Lower lobe of right lung (tissue), 2 donors: ENCODE measurements at places on chromosomes 6 and 20. TPM values are rescaled to one million over a fixed set of nuclear protein-coding genes. Genes with fewer than 3 reads are reported as not detected.

The GRIK2 gene
- total RNA-seq = 0.62 TPM

The POU5F1 gene
- 5.0 TPM for total RNA-seq

The CDKN1A gene
- total RNA-seq = 71.0 TPM

The FOXC1 gene
- 2.3 TPM for total RNA-seq

The ABHD16B gene
- not detected for total RNA-seq

The FOXS1 gene
- 1.1 TPM for total RNA-seq

The SIRPB2 gene
- 32.2 TPM for total RNA-seq

The CCN6 gene
- total RNA-seq = not detected

- H3K27me3 ChIP-seq = no peaks in the 10 kb centered on the region
- H3K4me1 ChIP-seq = peaks cover 11% of the 10 kb centered on the region
- no peak for DNase-seq
- H3K27ac ChIP-seq = no peak overlapping the region
- no peak overlapping the region for H3K4me3 ChIP-seq
- no peaks in the 10 kb centered on the region for H3K36me3 ChIP-seq
Measured at GRCh38 chr6:104325341-104326172, 534.2 kb downstream of the HACE1 start.

- H3K4me3 ChIP-seq = no peak overlapping the region
- no peaks in the 10 kb centered on the region for H3K36me3 ChIP-seq
- H3K4me1 ChIP-seq = no peaks in the 10 kb centered on the region
- no peak overlapping the region for H3K27ac ChIP-seq
Measured at GRCh38 chr6:77245026-77245425, 218.3 kb downstream of the HTR1B start.

DNA sequence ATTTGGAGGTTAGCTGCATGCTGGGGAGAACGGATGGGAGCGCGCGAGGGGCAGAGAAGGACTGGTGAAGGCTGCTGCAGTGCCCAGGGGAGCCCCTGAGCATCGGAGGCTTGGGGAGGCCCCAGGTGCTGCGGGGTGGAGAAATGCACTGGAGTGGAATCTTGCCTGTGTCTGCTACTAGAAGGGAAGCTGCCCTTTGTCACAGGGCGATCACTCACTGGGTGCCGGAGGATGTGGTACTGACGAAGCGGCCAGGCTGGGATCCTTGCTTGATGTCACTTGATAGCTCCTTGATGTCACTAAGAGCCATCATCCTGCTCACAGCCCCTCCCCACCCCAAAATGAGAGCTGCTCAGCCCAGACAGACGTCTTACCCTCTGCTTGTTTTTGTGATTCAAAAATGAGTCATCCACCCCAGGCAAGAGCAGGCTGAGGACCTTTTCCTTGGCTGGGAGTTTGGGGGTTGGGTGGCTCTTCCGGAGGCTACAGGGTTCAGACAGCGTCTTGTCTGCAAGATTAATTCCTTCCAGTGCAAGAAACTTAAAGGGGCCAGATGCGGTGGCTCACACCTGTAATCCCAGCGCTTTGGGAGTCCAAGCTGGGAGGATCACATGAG is 62.6 kb upstream of the PMEPA1 start:
- no peak overlapping the region for H3K27ac ChIP-seq
- DNase-seq = no peak
- H3K36me3 ChIP-seq = no peaks in the 10 kb centered on the region
- H3K27me3 ChIP-seq = no peaks in the 10 kb centered on the region

DNA sequence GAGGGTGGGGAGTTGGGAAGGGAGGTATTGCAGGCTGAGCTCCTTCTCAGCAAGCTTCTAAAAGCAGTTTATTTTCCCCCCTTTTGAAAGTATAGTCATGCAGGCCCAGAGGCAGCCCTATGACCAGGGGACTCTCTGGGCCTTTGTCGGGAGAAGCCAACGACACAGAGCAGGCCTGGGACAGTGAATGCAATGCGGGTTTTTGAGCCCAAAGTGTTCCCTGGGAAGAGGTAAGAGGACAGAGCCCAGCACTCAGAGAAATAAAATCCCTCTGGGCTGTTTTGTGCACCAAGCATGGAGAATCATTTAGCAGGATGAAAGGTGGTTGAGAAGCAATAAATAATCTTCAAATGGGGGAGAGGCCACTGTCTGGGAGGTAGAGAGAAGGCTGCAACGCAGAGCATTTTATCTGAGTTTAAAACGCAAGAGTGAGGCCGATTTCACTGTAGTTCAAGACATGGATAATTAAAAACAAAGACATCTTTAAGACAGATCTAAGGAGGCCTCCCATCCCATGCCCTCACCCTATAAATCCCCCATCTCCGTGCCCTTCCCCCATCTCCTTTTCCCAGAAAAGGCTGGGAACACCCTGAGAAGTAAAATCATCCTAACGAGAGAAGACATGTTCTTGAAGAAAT is 237.5 kb downstream of the CDC5L start:
- no peaks in the 10 kb centered on the region for H3K36me3 ChIP-seq
- H3K4me3 ChIP-seq = no peak overlapping the region
- DNase-seq = no peak
- no peaks in the 10 kb centered on the region for H3K4me1 ChIP-seq
- H3K27me3 ChIP-seq = no peaks in the 10 kb centered on the region
- H3K27ac ChIP-seq = no peak overlapping the region

- peaks cover 77% of the 10 kb centered on the region for H3K27me3 ChIP-seq
- no peak overlapping the region for H3K27ac ChIP-seq
- peaks cover 19% of the 10 kb centered on the region for H3K4me1 ChIP-seq
Measured at GRCh38 chr20:46011631-46012482, 3.1 kb downstream of the MMP9 start.

GRCh38 chr6:120908767-120909166 is 425.5 kb downstream of the TBC1D32 start:
- H3K27ac ChIP-seq = no peak overlapping the region
- H3K36me3 ChIP-seq = no peaks in the 10 kb centered on the region
- H3K4me3 ChIP-seq = no peak overlapping the region
- no peaks in the 10 kb centered on the region for H3K27me3 ChIP-seq
- no peak for DNase-seq

DNA sequence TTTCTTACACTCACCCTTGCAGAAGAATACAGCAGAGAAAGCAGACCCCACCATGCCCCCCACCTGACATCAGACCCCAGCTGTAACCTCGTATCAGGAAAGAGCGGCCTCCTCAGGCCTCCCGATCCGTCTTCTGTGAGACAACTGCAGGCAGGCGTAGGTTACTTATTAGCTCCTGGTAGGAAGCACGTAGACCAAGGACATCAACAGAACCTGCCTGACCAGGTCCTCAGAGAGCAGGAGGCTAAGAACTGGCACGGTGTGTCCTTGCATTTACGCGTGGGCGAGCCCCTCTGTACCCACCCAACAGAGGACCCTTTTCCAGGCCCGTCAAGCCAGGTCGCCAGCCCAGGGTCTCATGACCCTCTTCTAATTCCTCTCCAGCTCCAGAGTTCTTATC is 51.0 kb downstream of the ABHD12 start:
- peaks cover 8% of the 10 kb centered on the region for H3K4me1 ChIP-seq
- no peak overlapping the region for H3K27ac ChIP-seq
- H3K36me3 ChIP-seq = peaks cover 8% of the 10 kb centered on the region
- DNase-seq = no peak
- no peaks in the 10 kb centered on the region for H3K27me3 ChIP-seq
- no peak overlapping the region for H3K4me3 ChIP-seq

- no peak for DNase-seq
- no peaks in the 10 kb centered on the region for H3K27me3 ChIP-seq
- H3K4me3 ChIP-seq = no peak overlapping the region
- no peak overlapping the region for H3K27ac ChIP-seq
- H3K4me1 ChIP-seq = peaks cover 44% of the 10 kb centered on the region
Measured at GRCh38 chr6:15329197-15329671, 83.4 kb downstream of the JARID2 start.

DNA sequence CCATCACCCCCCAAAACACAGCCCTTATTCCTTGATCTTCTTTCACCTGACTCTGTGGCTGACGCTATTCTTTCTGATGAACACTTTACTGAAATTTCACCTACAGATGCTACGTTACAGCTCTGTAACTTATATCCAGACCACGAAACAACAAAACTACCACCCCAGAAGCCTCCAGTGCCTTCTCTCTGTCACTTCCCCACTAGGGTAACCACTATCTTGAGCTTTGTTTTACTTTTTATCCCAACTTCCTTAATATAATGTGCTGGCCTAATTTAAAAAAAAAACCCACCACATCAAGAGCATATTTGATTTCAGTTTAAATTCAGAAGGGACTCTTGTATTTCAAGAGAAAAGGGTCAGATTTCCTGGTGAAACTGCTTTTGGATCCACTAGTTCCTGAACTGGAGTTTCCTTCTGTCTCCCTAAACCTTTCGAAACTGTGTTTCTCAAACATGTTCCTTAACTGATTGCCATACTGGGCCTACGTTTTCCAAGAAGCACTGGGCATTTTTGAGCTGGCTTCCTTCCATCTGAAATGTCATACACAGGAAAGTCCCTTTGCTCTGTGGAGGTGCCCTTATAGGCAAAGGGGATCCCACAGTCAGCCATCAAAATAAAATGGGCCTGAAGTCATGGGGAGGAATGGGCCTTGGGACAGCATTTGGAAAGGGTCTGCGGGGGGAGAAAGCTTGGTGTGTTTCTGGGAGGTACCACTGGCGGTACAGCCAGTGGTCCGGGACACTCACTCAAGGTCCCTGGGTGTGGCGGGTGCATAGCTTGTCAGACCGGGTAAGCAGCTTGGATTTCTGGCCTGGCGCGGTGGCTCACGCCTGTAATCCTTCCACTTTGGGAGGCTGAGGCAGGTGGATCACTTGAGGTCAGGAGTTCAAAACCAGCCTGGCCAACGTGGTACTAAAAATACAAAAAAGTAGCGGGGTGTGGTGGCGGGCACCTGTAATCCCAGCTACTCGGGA is 25.8 kb upstream of the RTF2 start:
- peaks cover 18% of the 10 kb centered on the region for H3K4me1 ChIP-seq
- peaks cover 9% of the 10 kb centered on the region for H3K36me3 ChIP-seq
- DNase-seq = no peak
- H3K27me3 ChIP-seq = peaks cover 7% of the 10 kb centered on the region

GRCh38 chr20:15196547-15197255 is 859.3 kb upstream of the FLRT3 start:
- DNase-seq = no peak
- H3K4me1 ChIP-seq = no peaks in the 10 kb centered on the region
- no peaks in the 10 kb centered on the region for H3K36me3 ChIP-seq
- H3K27ac ChIP-seq = peak overlapping the region; percentile 59
- H3K4me3 ChIP-seq = peak overlapping the region; percentile 43
- no peaks in the 10 kb centered on the region for H3K27me3 ChIP-seq

DNA sequence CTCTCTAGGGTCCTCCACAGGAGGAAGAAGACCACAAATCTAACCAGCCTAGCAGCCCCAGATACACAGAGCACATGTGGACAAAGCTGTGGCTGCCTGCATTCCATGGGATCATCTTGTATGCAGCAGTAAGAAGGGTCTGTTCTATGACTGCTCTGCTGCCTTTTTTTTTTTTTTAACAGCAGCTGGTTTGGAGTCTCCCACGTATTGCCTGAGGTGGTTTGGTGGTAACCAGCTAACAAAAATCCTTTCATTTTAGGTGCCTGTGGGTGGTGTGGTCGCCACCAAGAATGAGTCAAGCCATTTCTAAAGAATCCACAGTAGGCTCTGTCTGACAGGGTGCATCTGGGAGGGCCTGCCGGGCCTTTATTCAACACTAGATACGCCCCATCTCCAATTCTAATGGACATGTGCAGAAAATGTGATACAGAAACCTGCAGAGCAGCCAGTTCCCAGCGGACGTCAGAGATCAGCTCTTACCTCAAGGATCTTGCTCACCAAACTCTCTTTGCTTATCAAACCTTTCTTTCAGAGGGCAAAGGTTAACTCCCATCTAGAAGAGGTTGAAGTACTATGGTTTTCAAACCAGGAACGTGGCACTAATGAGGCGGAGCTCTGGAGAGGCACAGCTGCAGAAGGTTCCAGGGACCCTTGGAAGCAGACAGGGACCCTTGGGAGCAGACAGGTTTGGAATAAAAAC is 32.0 kb downstream of the GNAS-AS1 start:
- DNase-seq = no peak
- no peaks in the 10 kb centered on the region for H3K36me3 ChIP-seq
- no peak overlapping the region for H3K27ac ChIP-seq

DNA sequence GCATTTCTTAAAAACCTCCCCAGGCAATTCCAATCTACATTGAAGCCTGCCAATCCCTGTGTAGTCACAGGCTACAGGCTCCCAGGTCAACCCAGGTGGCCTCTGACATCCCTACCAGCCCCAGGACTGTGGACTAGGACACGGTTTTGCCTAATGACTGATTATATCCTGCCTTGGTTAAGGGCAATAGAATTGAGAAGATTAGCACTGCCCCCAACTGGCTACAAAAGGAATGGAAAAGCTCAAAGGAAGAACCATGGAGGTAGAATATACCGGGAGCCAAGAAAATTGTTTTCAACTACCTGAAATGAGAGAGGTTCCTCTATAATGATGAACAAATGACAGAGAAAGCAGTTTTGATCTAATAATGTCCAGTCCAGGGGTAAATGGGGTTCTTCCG is 421.1 kb upstream of the AGPAT4 start:
- DNase-seq = no peak
- no peaks in the 10 kb centered on the region for H3K4me1 ChIP-seq
- H3K27ac ChIP-seq = no peak overlapping the region

- no peak overlapping the region for H3K4me3 ChIP-seq
- no peaks in the 10 kb centered on the region for H3K27me3 ChIP-seq
- DNase-seq = no peak
- no peaks in the 10 kb centered on the region for H3K4me1 ChIP-seq
Measured at GRCh38 chr20:8473459-8473858, 341.4 kb downstream of the PLCB1 start.

- DNase-seq = no peak
- H3K36me3 ChIP-seq = no peaks in the 10 kb centered on the region
- no peak overlapping the region for H3K4me3 ChIP-seq
- H3K4me1 ChIP-seq = peaks cover 11% of the 10 kb centered on the region
- H3K27me3 ChIP-seq = peaks cover 30% of the 10 kb centered on the region
- no peak overlapping the region for H3K27ac ChIP-seq
Measured at GRCh38 chr6:135188718-135189117, 7.6 kb downstream of the MYB start.

- no peak overlapping the region for H3K27ac ChIP-seq
- no peaks in the 10 kb centered on the region for H3K4me1 ChIP-seq
- peaks cover 23% of the 10 kb centered on the region for H3K36me3 ChIP-seq
- DNase-seq = no peak
Measured at GRCh38 chr6:25483943-25484342, 168.1 kb upstream of the SCGN start.

DNA sequence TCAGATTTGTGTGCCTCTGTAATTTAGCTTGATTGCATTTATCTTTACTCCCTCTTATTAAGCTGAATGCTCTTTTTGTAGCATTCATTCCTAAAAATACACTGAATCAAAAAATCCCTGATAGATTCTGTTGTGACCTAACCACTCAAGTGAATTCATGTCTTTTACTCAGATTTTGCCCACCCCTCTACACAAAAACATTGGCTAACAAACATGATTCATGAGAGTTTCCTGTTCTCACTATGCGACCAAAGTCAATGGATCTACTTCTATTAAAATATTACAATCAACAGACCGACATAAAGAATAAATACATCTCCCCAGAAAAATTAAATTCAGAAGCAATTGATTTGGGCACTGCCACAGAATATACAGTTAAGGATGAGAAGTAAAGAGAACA is 99.5 kb upstream of the THEMIS start:
- no peaks in the 10 kb centered on the region for H3K36me3 ChIP-seq
- no peaks in the 10 kb centered on the region for H3K27me3 ChIP-seq
- H3K4me3 ChIP-seq = no peak overlapping the region
- H3K4me1 ChIP-seq = no peaks in the 10 kb centered on the region

- no peaks in the 10 kb centered on the region for H3K36me3 ChIP-seq
- no peak for DNase-seq
- H3K4me3 ChIP-seq = no peak overlapping the region
- no peak overlapping the region for H3K27ac ChIP-seq
- no peaks in the 10 kb centered on the region for H3K27me3 ChIP-seq
Measured at GRCh38 chr6:164276211-164276610, 861.7 kb downstream of the QKI start.

- H3K27ac ChIP-seq = no peak overlapping the region
- no peak for DNase-seq
- no peak overlapping the region for H3K4me3 ChIP-seq
- H3K27me3 ChIP-seq = no peaks in the 10 kb centered on the region
- no peaks in the 10 kb centered on the region for H3K4me1 ChIP-seq
Measured at GRCh38 chr6:55566036-55566710, 12.8 kb downstream of the HMGCLL1 start.
